ENCODE measurements at places on chromosomes 1 and 21.
A peak's percentile ranks its signal among the peaks of the same experiment; 100 is the strongest.

DNA sequence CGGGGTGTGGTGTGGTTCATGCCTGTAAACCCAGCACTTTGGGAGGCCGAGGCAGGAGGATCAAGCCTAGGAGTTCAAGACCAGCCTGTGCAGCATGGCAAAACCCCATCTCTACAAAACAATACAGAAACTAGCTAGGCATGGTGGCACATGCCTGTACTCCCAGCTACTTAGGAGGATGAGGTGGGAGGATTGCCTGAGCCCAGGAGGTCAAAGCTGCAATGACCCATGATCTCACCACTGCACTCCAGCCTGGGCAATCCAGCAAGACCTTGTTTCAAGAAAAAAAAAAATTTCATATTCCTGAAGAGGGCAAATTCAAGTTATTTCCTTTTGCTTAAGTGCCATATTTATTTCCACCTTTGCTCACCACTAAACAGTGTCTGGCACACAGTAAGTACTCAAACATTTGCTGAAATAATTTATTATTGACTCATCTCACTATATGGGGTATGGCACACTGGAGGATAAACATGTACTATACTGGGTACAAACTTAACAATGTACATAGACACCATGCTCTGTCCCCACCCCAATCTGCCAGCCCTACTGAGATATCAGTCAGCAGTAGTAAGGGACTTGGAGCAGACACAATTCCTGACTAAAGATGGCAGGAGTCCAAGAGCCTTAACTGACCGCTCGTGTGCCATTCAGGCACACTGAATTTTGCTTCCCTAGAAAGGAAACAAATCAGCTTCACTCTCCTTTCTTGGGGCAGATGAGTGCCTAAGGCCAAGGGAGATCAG, 15.5 kb downstream of the MEAF6 start:
- no peak for DNase-seq

- DNase-seq = no peak
These were observed 7.0 kb downstream of the TXLNA start for GRCh38 chr1:32186491-32186890.

DNA sequence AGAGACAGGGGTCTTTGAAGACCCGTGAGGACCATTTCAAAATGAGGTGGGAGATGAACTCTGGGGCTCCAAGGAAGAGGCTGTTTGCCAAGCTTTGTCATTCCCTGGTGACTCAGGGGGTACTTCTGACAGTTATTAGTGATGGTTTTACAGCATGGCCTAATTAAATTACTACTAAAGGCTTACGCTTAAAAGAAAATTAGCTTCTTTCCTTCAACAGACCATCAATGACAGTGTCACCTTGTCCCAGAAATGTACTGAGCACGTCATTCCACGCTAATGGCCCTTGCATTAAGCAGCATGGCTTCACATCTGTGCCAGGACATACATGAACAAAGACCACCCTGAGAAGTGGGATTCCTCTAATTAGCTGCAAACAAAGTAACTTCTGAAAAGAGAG, 5.1 kb upstream of the UTS2 start:
- DNase-seq = no peak

- peak; percentile 69 for DNase-seq
These were observed 17.9 kb downstream of the MTX1 start for GRCh38 chr1:155226188-155226909.

GRCh38 chr21:16395285-16395684, 665.5 kb downstream of the USP25 start:
- DNase-seq = no peak

DNA sequence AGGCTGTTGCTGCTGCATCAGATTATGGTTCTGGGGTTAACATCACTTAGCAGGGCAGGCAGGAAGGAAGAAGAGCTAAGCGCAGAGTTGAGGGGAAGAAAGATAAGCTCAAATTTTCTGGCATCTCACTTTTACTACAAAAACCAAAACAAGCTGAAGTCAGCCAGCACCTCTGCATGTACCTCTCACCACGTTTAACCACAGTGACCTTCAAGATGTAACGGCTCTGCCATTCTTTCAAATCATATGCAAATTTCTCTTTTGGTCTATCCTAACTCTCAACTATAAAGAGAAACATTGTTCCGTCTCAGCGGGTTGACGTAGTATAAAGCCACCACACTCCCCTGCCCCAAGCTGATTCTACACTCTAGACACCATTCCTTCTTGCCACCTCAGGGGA, 154.4 kb downstream of the OMA1 start:
- DNase-seq = no peak

DNA sequence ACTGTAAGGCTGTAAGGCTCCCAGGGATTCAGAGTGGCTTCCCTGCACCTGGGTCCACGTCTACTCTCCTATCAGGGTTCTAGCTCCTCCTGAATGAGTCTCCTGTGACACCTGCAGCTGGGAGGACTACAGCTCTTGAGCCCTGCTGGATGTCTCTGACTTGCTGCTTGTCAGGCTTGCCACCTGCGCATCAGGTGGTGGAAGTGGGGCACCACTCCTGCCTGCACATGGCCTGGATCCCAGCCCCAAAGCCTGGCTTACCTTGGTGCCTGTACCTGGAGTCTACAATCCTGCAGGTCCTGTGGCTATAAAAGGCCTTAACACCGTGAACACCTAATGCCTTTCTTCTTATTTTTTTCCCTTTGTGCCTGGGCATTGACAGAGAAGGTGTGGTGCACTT, 82.2 kb downstream of the FAM78B start:
- no peak for DNase-seq

DNA sequence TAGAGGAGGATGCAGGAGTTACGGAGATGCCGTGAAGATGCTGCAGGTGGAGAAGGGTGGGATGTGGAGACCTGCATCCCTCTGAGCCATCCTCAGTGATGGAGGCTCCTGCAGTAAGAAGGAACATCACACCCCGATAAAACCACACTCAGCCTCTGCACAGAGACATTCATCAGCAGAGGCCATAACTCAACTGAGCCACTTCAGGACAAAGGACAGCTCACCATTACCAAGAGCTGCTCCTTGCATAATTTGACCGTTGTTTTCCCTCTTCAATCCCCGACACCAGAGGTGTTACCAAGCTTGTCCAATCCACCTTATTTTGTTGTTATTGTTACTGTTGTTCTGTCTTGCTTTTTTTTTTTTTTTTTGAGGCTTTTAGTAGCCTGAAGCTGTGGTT, 543.9 kb downstream of the AJAP1 start:
- DNase-seq = no peak

DNA sequence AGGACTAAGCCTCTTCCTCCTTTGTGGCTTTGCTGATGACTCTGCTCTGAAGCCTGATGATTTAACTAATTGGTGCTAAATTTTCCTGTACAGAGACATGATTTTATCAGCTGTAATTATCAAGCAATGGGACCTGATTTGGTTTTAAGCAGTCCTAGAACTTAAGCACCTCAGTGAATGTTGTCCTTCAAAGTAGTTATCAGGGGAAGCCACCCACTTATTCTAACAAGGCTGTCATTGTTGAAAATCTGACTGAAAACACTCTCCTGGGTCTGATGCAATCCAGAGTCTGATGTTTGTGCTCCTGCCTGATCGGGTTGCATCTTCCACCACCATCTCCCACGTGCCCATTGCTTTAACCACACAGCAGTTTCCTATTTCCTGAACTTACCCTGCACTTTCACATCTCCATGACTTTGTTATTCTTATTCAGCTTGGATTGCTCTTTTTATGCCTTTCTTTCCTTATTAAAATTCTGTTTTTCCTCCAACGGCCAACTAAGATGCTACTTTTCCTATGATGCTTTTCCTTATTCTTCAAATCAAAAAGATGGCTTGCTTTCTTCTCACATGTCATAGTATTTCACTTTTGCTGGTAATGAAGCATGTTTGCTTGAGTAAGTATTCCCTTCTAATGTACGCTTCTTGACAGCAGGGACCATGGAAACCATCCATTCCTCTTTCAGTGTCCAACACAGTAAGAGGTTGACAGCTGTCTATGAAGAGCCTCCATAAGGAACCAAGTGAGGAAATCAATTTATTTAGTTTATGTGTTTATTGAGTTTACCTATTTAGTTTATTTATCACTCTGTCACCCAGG, 55.0 kb downstream of the S1PR1 start:
- DNase-seq = no peak

- DNase-seq = no peak
These were observed 53.1 kb downstream of the ETS2 start for GRCh38 chr21:38858812-38859205.

DNA sequence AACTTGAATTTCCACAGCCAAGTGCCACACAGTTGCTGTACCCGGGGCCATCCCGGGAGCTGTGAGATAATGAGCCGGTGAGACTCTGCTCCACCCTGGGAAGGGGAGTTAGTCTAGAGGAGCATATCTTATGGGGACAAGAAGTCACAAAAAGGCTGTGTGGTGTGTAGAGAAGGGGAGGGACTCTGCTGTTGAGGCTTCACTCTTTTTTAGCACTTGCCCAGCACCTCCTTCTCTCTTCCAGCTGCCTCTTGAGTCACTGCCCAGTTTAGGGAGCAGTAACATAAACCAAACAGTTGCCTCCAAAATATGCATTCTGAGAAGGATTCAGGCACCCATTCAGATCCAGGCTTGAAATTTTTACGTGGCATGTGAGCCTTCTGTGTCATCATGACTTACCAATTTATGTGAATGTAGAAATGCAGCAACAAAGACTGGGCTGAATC, 744 bp upstream of the WDR26 start:
- DNase-seq = no peak

GRCh38 chr1:33852711-33853110, 11.2 kb upstream of the HMGB4 start:
- no peak for DNase-seq

DNA sequence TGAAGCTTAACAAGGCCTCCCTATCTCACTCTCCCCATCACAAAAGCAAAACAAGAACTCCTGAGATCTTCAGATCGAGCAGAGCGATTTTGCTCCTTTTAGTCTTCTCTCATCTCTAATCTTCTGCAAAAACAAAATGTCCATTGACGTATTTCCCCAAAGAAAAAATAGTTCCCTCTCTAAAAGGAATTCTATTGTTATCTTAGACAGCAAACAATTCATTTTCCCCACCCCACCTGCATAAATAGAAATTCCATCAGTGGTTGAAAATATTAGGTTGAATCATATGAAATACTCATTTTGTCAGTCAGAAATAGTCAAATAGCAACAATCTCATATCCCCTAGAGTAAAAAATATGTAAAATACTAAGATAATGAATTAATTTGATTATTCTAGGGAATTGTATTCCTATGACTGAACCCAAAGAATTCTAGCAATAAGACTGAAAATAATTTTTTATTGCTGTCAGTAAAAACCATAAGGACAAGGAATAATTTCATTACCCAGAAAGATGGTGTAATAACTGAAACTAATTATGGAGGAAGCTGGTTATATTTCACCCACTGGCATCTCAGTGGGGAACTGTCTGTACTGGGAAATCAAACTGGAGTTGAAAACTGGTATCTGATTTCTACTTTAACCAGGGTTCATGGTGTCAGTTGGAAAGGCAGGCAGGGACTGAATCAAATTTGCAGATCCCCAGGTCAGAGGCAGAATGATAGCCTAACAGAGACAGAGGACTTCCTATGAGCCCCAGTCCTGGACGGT, 51.3 kb downstream of the RHOU start:
- no peak for DNase-seq

- DNase-seq = no peak
These were observed 39.8 kb downstream of the WNT2B start for GRCh38 chr1:112548547-112548946.

DNA sequence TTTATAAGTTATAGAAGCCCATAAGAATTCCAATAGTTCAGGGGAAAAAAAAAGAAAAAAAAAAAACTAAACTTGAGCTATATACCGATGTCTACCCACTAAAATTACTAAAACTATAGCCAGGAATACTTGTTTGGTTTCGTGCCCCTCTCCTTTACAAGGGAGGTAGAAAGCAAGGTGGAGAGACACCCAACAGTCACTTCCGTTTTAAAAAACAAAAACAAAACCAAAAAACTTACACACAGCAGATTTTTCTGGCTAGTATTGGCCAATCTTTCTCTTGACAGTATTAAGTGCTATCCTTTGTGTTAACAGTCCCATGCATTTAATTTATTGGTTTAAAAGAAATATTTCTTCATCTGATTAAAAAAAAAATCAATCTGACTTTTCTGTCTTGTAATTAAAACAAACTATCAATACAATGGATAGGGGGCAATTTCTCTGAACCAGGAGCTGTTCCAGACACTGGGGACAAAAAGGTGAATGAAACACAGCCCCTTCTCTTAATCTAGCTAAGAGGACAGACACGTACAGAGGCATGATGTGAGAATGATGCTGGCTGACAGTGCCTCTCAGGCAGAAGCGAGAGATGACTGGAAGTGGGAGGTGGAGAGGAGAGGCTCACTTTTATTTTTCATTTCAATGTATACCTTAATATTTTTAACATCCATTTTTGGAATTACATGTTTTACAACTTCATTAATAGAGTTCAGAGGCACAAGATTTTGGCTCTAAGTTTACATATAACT, 214.8 kb downstream of the RERE start:
- no peak for DNase-seq

- no peak for DNase-seq
These were observed 889.2 kb upstream of the NCAM2 start for GRCh38 chr21:20108976-20109540.

GRCh38 chr21:37266515-37267221, 466 bp downstream of the VPS26C start:
- DNase-seq = no peak

GRCh38 chr1:42480921-42481320, 17.8 kb downstream of the CCDC30 start:
- DNase-seq = no peak

DNA sequence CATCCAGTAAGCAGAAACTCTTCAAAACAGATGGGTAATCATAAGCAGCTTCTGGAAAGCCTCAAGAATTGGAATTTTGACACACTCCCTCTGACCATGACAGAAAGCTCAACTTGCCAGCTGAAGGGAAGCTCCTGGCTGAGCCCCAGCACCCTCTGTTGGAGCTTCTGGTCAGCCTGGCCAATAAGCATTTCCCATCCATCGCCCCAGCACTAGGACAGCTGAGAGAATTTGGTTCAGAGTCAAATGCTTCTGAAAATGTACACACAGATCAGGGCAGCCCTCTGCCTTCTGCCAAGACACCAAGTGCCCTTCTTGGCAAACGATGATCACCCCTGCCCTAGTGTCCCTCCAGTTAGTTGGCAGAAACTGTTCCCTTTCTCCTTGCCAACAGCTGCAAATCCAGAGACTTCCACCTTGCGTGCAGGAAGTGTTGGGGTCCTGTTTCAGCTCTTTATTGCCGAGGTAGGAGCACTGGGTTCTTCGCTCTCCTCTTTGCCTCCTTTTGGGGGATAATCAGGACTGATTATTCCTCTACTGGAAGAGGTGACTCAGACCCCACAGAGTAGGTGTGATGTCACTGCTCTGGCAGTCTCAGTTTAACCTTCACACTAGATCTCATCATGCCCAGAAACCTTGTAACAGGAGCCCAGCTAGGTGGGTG, 11.9 kb downstream of the PIGV start:
- no peak for DNase-seq

- no peak for DNase-seq
These were observed 83.7 kb downstream of the RAB3GAP2 start for GRCh38 chr1:220188538-220188937.

- DNase-seq = no peak
These were observed 160.2 kb upstream of the IRF2BP2 start for GRCh38 chr1:234769986-234770795.

DNA sequence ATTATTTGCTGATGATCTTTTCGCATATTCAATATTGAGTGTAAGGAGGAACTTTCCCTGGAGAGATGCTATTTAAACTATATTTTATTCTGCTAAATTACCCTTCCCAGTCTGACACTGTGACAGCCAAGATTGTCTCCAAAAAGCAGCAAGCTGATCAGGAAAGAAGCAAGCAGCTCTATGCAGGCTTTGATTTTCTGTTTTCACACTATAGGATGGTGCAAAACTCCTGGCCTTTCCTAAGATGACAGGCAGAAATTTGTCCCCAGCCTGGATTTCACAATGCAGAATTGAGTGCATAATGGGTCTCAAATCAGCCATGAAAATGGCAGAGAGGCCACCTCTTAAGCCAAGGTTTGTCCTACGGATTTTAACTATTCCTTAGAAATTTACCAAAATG, 1.1 kb downstream of the SGIP1 start:
- no peak for DNase-seq
